H9 (cell line): ENCODE measurements at places on chromosomes 12 and 14.

DNA sequence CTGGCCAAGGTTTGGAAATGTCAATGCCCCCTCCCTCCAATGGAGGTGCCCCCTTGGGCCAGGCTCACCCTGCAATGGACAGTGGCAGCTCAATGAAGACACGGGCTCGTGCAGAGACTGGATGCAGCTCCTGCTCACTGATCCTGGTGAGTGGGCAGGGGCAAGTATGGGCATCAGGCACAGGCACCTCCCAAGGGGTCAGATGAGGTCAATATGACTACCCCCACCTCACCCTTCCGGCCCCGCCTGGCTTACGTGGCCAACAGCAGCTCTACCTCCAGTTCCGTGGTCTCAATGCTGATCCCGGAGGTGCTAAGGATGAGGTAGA is 13.6 kb downstream of the ITGA7 start:
- H3K4me1 ChIP-seq, result no peaks in the 10 kb centered on the region
- H3K4me3 ChIP-seq, result no peak overlapping the region
- no peak overlapping the region for H3K27ac ChIP-seq
- H3K36me3 ChIP-seq, result peaks cover 32% of the 10 kb centered on the region
- no peak for DNase-seq

DNA sequence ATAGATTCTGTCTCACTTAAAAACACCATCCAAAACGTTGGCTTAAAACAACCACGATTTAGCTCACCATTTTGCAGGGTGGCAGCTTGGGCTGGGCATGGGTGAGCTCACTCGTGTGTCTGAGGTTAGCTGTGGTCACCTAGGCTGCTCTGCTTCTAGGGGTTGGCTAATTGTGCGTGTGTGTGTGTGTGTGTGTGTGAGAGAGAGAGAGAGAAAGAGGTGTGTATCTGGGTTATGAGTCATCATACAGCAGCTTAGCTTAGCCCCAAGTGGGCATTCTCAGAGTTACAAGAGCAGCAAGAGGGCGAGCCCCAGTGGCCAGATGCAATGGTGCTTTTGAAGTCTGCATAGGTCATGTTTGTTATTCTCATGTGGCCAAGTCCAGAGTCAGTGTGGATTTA is 6.0 kb downstream of the FBXW8 start:
- peaks cover 2% of the 10 kb centered on the region; the same call in 1 of the 3 replicates for H3K36me3 ChIP-seq
- no peak overlapping the region for H3K4me3 ChIP-seq
- H3K27me3 ChIP-seq, result no peaks in the 10 kb centered on the region
- H3K27ac ChIP-seq, result no peak overlapping the region

DNA sequence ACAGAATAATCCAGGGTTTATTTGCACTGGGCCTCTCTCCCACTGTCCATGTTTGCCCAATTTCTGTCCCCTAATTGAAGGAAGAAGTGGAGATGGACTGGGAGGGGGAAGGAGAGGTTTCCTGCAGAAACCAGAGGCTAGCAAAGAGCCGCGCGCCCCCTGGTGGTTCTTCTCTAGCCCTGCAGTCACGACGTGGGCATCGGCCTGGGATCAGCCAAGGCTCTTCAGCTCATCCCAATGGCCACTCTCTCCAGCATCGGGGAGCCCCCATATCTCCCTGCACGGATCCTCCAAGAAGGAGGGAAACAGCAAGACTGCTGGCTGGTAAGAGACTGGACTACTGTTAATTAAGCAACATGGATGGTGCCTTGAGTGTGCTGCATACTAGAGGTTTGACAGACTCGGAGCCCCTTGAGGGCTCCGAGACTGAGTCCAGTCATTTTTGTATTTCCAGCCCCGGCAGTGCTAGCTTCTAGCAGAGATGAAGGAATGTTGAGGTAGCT is 18.7 kb downstream of the ZBTB39 start:
- no peaks in the 10 kb centered on the region for H3K36me3 ChIP-seq
- no peaks in the 10 kb centered on the region for H3K27me3 ChIP-seq
- H3K4me3 ChIP-seq, result peak overlapping the region; percentile 22; the same call in 1 of the 3 replicates
- peaks cover 3% of the 10 kb centered on the region; the same call in 1 of the 2 replicates for H3K4me1 ChIP-seq

- peak; percentile 48 for DNase-seq
- H3K27ac ChIP-seq, result no peak overlapping the region
- H3K27me3 ChIP-seq, result no peaks in the 10 kb centered on the region; the same call in 1 of the 2 replicates
Measured at GRCh38 chr12:105331805-105332251, 1.3 kb downstream of the C12orf75 start.
